ENCODE measurements at places on chromosomes 5 and 9.

DNA sequence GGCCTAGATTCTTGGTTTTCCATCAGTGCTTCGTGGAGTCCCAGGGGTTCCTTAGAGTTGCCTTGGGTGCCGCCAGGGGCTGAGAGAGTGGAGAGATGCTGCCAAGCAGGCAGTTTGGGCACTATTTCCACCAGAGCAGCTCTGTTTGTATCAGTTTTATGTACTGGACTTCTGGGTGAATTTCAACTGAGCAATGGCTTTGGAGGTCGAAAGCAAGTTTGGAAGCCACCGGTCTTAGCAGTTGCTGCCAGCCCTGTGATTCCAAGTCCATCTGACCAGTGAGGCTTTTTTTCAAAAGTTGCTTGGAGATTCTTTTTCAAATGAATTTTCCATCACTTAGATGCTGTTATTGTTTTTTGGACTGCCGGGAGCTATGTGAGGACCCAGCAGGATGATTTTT is 68.5 kb downstream of the ANGPTL2 start:
- no peak for DNase-seq

- no peak for DNase-seq
Measured at GRCh38 chr5:122584411-122585300, 190.2 kb upstream of the SNX2 start.

- no peak for DNase-seq
Measured at GRCh38 chr5:146402949-146403348, 44.2 kb upstream of the TCERG1 start.

GRCh38 chr9:105257809-105258208 is 13.4 kb downstream of the SLC44A1 start:
- no peak for DNase-seq

DNA sequence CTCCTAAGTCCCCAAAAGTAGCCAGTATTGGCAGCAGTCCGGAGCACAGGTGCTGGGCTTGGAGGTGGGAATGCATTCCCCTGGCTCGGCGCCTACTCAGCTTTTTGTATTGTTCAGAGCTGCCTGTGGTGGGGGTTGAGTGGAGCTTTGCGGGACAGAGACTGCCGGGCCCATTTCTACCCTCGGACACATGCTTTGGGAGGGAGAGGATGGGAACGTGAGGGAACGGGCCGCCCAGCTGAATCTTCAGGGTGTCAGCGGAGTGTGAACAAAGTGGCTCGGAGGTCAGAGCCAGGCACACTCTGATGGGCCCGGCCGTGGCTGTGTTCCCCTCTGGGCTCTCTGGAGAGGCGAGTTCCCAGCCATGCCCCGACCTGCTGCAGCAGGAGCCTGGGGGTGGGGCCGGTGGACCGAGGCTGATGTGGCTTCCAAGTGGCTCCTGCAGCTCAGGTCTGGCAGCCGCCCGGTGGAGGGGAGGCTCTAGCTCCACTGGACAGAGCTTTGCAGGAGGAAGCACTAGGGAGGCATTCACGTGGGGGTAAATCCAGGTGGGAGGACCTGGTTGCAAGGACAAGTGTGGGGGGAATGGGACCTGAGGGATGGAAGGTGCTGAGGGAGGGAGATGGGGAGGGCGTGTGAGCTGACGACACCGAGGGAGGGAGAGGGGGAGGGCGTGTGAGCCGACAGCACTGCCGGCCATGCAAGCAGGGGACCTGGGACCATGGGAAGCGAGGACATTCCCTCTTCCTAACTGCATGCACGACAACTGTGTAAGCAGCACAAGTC is 31.1 kb upstream of the SLC6A3 start:
- no peak for DNase-seq

GRCh38 chr9:36189976-36190375 is 745 bp upstream of the CLTA start:
- DNase-seq = no peak

- no peak for DNase-seq
Measured at GRCh38 chr5:151222790-151223446, 974 bp downstream of the CCDC69 start.

DNA sequence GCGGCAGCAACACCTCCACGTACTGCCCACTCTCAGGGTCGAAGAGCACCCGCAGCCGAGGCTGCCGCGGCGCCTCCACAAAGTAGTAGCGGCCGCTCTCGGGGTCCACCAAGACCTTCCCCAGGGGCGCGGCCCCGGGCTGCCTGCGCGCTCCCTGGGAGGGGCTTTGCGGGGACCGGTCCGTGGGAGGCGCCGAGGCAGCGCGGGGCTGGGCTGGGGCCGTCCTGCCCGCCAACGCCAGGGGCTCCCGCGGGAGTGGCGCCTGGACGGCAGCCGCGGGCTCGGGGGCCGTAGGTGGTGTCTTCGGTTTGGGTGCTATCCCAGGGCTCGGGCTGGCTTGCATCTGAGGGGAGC is 2.6 kb upstream of the MZB1 start:
- no peak for DNase-seq

GRCh38 chr5:134732819-134733218 is 5.5 kb upstream of the CAMLG start:
- DNase-seq = no peak

DNA sequence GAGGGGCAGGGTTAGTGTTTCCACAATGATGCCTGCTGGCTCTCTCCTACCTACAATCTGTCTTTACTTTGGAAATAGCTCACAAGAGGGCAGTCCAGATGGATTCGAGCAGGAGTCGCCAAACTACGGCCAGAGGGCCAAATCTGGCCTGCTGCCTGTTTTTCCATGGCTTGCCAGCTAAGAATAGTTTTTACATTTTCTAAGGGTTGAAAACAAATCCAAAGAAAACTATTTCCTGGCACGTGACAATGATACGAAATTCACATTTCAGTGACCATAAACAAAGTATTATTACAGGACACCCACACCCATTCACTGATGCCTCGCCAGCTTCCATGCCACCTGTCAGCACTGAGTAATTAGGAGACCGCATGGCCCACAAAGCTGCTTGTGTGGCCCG is 162.9 kb upstream of the WWC1 start:
- DNase-seq = no peak

GRCh38 chr9:35533398-35533797 is 43.5 kb downstream of the RUSC2 start:
- DNase-seq = no peak

- DNase-seq = no peak
Measured at GRCh38 chr9:38414040-38414723, 10.1 kb downstream of the IGFBPL1 start.

GRCh38 chr9:136093995-136094881 is 851 bp downstream of the NACC2 start:
- peak; percentile 52 for DNase-seq

DNA sequence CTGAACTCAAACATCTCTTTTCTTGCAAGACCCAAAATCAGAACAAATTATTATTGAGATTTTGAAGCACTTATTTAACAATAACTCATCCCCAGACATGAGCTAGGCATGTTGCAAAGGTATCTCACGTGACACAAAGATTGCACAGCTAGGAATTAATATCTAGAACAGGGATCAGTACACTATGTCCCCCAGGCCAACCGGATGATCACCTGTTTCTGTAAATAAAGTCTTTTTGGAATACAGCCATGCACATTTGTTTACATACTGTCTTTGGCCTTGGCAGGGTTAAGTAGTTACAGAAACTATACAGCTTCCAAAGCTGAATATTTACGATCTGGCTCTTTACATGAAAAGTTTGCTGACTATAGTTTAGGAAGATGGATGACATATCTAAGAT is 287.7 kb downstream of the ACTL7B start:
- no peak for DNase-seq

GRCh38 chr9:114031037-114031630 is 47.0 kb downstream of the AMBP start:
- no peak for DNase-seq

- DNase-seq = no peak
Measured at GRCh38 chr5:14773588-14773987, 98.0 kb downstream of the ANKH start.

GRCh38 chr9:93500571-93501298 is 47.4 kb upstream of the FAM120AOS start:
- DNase-seq = no peak

- no peak for DNase-seq
Measured at GRCh38 chr5:113574417-113574816, 60.9 kb downstream of the YTHDC2 start.

- no peak for DNase-seq
Measured at GRCh38 chr5:132013711-132014110, 2.3 kb upstream of the ACSL6 start.

- DNase-seq = no peak
Measured at GRCh38 chr5:51203598-51203997, 179.7 kb upstream of the ISL1 start.

GRCh38 chr5:113608113-113608596 is 94.7 kb downstream of the YTHDC2 start:
- DNase-seq = no peak

DNA sequence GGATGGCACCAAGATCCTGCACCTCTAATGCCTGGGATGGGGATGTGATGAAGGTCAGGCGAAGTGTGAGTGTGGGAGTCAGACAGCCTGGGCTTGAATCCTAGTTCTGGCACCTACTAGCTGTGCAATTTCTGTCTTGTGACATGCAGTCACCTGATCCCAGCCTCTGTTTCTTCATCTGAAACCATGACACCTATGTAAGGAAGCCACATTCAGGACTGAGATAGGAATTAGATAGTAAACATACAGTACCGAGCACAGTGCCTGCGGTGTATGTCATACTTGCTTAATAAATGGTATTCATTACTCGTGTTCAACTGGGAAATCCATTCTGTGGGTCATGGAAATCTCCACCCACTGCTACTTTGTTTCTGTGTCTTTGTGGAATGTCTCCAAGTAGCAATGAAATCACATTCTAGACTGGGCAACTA is 140.6 kb upstream of the STC2 start:
- no peak for DNase-seq

DNA sequence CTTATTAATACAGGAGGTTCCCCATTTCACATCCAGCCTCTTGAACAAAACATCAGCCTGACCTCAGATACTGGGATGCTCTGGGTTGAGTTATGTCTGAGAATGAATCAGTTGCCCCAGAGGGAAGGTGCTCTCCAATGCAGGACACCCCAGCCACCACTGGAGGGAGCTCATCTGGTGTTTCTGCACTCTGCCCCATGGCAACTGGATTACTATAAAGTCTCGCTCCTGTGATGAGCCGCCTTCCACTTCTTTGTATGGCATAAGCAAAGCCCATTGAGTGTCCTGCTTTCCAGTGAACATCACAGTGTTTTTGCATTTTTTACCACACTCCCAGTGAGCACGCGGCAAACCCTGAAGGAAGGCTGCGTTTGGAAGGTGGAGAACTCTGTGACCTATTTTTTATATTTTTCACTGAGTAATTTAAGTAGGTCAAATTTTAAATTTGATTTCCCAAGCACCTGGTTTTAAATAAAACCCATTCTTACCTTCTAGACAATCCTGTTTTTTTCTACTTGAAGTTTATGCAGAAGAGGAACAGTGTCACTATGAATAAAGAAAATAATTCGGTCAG is 176.9 kb upstream of the WWC1 start:
- no peak for DNase-seq

DNA sequence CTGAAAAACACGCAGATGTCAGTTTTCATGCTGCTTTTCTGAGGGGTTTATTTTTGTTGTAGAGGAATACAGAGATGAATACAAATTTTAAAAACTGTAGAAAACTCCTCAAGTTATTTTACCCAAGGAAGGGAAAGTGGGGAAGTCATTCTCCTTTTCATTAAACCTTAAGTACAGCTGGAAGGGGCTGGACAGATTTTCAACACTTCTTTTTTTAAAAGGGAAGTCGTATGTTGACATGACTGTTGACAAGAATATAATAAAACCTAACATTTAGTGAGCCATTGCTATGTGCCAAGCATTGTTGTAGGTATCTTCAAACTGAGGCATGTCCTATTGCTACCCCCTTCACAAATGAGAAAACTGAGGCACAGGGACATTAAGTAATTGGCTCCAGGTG is 235.7 kb upstream of the ELL2 start:
- DNase-seq = no peak

- DNase-seq = no peak
Measured at GRCh38 chr9:120405134-120405533, 174.8 kb downstream of the CDK5RAP2 start.

- DNase-seq = no peak
Measured at GRCh38 chr5:142544946-142545649, 140.8 kb downstream of the FGF1 start.

- no peak for DNase-seq
Measured at GRCh38 chr5:78823196-78823595, 161.9 kb downstream of the ARSB start.

GRCh38 chr5:130532786-130533185 is 628.5 kb downstream of the CHSY3 start:
- no peak for DNase-seq

- no peak for DNase-seq
Measured at GRCh38 chr9:23822261-23823169, 3.5 kb downstream of the ELAVL2 start.

DNA sequence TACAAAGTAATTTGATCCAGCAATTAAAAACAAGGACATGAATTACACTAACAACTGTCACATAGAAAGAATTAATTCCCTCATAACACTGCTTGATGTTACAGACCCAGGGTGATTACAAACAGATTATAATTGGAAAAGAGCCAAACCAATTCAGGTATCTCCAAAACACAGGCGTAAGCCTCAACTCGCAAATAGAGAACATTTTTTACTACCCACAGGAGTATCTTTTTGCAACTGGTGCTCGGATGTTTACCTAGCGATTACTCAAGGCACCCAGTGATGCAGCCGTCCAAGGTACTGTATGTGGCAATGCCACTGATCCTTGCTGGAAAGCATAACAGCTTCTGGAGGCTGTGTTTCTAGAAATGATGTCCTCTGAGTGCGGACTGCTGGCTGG is 386.1 kb upstream of the KIF2A start:
- no peak for DNase-seq

GRCh38 chr5:126043688-126044087 is 379.5 kb upstream of the GRAMD2B start:
- DNase-seq = no peak

DNA sequence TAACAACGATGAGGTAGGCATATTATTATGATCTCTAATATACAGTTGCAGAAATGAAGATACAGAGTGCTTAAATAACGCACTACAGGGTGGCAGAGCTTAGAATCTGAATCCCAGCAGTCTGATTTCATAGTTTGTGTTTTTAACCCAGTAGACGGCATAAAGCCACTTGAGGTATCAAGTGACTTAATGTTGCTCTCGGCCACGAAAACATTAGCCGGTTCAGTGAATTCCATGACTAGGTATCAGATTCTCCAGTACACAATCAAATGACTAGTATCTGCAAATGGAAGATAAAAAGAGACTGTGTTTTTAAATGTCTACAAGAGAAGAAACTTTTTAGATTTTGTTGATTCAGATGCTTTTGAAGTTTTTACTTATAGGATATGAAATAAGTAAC is 24.8 kb downstream of the SMC2 start:
- DNase-seq = no peak
